ENCODE measurements at places on chromosomes 6 and 20. TPM values are rescaled to one million over a fixed set of nuclear protein-coding genes. Genes with fewer than 3 reads are reported as not detected.

- H3K27ac ChIP-seq = no peak overlapping the region
- H3K36me3 ChIP-seq = no peaks in the 10 kb centered on the region
- no peaks in the 10 kb centered on the region for H3K4me1 ChIP-seq
- no peaks in the 10 kb centered on the region for H3K27me3 ChIP-seq
These were observed 48.6 kb downstream of the CDKAL1 start for GRCh38 chr6:20582586-20583443.

GRCh38 chr6:14910692-14911547 is 334.9 kb upstream of the JARID2 start:
- no peaks in the 10 kb centered on the region for H3K27me3 ChIP-seq
- DNase-seq = no peak
- H3K4me1 ChIP-seq = no peaks in the 10 kb centered on the region
- no peak overlapping the region for H3K4me3 ChIP-seq

- no peak overlapping the region for H3K27ac ChIP-seq
- peaks cover 23% of the 10 kb centered on the region for H3K36me3 ChIP-seq
- H3K4me3 ChIP-seq = no peak overlapping the region
- H3K27me3 ChIP-seq = no peaks in the 10 kb centered on the region
- peaks cover 10% of the 10 kb centered on the region for H3K4me1 ChIP-seq
These were observed 11.3 kb downstream of the ELMO2 start for GRCh38 chr20:46394872-46395760.

Gene PCK1
- total RNA-seq = not detected

- H3K36me3 ChIP-seq = no peaks in the 10 kb centered on the region
- DNase-seq = no peak
- H3K27me3 ChIP-seq = no peaks in the 10 kb centered on the region
- no peak overlapping the region for H3K4me3 ChIP-seq
- H3K4me1 ChIP-seq = no peaks in the 10 kb centered on the region
- H3K27ac ChIP-seq = no peak overlapping the region
These were observed 128.0 kb downstream of the FOXC1 start for GRCh38 chr6:1737463-1738311.

DNA sequence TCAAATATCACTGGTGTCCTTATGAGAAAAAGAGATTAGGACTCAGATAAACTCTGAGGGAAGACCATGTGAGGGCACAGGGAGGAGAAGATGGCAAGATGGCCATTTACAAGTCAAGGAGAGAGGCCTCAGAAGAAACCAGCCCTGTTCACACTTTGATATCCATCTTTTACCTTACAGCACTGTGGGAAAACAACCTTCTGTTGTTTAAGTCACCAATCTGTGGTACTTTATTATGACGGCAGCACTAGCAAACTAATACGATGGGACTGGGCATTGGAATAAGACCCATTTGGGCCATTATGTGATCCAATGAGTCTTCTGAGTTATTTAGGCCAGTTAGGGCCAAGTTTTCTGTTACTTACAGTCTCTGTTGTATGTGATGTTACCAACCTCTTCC is 26.4 kb upstream of the CD2AP start:
- H3K27ac ChIP-seq = no peak overlapping the region
- H3K27me3 ChIP-seq = 0 out of 2 replicates have a peak, but pooled peaks cover 6% of the 10 kb centered on the region
- H3K4me1 ChIP-seq = no peaks in the 10 kb centered on the region
- no peak overlapping the region for H3K4me3 ChIP-seq
- no peak for DNase-seq
- no peaks in the 10 kb centered on the region for H3K36me3 ChIP-seq
